ENCODE measurements at places on chromosomes 5 and 9. TPM values are rescaled to one million over a fixed set of nuclear protein-coding genes. Genes with fewer than 3 reads are reported as not detected.

BARX1 gene
- total RNA-seq, result 0.13 TPM

PCDHB2 gene
- 1.1 TPM for total RNA-seq

PDGFRB gene
- total RNA-seq, result 1.6 TPM

OR1Q1 gene
- not detected for total RNA-seq

IFT74 gene
- 6.8 TPM for total RNA-seq

Measured in bronchial epithelial cell (primary cell).